Dorsolateral prefrontal cortex (tissue), 122 donors: ENCODE measurements at places on chromosomes 6 and 20. TPM values are rescaled to one million over a fixed set of nuclear protein-coding genes. Genes with fewer than 3 reads are reported as not detected.

SSTR4 gene
- total RNA-seq: 0.79 TPM

PAX1 gene
- total RNA-seq: not detected

MRPL18 gene
- total RNA-seq: 76.0 TPM

ANKRD6 gene
- 41.9 TPM for total RNA-seq

CD40 gene
- total RNA-seq: 5.9 TPM

SMOC2 gene
- 4.6 TPM for total RNA-seq

NFATC2 gene
- total RNA-seq: 3.1 TPM
